NCI-H1417 treated with DMSO at 0.1 percent for 48 hours (cell line): ENCODE measurements at places on chromosomes 16 and 17.

- no peak for DNase-seq
Measured at GRCh38 chr17:39629494-39629880, 2.7 kb downstream of the PPP1R1B start.

- DNase-seq = no peak
Measured at GRCh38 chr16:23452221-23452571, 793 bp downstream of the COG7 start.

- DNase-seq = no peak
Measured at GRCh38 chr16:2713985-2714774, 5.8 kb downstream of the PRSS27 start.

DNA sequence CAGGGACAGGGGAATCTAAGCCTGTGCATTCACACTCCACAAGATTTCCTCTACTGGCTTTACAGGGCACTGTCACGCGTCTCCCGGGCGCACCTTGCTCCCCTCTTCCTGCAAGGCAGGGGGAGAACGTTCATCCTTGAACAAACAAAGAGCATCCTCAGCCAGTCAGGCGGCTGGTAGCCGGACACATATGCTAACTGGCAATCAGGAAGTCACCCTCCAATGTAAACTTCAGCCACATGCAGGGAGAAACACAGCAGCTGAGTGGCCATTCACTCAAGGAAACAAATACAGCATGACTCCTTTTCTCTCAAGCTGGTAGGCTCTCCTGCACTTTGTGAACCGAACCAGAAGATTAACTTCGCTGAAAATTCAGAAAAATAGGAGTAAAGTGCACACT, 10.8 kb upstream of the HSBP1 start:
- DNase-seq = no peak

DNA sequence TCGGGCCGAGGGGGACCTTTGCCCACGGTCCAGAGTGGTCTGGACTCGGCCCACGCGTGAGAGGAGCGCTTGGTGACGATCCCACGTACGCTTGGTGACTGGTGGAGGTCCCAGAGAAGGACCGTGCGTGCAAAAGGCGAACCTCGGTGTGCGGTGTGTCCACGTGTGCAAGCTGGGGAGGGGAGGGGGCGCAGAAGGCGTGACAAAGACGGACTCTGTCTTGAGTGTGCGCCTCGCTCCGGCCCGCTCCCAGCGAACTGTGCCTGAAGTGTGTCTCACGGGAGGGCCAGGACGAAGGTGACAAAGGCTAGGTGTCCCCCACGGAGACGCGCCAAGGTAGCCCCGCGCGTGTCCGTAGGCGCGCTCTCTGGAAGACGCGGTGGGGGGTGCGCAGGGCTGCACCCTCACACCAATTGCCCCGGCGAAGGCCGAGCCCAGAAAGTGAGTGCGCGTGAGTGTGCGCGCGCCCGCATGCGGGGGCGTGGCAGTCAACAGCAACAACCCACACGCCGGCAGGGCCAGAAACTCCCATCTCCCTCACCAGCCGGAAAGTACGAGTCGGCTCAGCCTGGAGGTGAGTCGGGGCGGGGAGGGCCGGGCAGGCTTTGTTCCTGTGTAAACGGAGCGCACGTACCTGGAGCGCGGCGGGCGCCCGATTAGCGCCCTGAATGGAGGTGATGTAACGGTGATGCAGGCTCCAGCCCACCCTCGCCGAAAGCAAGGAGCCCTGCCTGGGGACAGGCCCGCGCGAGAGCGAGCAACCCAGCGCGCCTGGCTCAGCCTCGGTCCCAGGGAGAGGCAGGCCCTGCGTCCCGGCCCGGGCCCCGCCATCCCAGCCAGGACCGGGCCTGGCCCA, at the start of gene GPRC5C:
Gene GPRC5C (plus strand): TSS at position 521 of the 856 bp plus-strand sequence. CDS start 7,689 bp downstream, outside the sequence.
- DNase-seq = no peak

DNA sequence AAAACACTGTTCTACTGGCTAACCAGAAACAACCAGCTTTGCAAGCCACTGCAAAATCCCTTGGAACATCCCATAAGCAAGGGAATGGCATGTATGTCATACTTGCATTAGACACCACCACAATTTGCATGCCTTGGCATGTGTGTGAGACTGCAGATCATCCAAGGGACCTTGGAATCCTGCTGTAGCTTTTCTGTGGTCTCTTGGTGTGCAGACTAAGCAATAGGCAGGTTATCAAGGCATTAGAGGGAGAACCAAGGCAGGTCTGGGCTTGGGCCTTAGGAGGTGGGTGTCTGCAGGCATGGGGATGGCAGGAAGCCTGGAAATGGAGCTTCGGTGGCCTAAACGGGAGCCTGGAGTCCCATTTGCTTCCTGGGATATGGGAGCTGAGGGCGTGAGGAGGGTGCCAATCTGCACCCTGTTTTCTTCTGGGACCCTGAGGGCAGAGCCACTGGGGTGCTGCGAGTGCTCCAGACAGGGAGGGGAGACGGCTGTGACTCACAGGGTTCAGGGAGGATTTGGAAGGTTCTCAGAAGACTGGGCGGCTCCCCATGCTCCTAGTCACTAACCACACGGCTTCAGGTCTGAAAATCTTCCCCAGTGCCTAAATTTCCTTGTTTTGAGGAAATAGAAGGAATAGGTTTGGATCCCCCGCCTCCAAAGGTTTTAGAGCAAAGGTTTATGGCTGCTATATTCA, 36.6 kb downstream of the FAM20A start:
- no peak for DNase-seq

GRCh38 chr17:15285466-15285865, 20.3 kb upstream of the PMP22 start:
- DNase-seq = no peak

DNA sequence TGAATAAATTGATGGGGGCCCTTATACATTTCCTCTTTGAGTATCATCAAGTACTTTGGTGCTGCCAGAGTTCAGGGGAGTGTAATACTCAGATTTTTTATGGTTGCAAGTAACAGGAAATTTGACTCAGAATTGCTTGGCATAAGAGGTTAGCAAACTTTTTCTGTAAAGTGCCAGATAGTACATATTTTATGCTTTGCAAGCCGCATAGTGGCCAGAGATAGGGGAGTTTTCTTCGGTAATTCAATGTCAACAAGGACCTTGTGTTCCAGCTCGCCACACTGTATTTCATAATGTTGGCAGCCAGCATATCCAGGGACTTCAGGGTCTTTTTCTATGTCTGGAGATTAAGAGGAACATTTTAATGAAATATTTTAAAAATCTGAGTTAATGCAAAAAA, 51.0 kb upstream of the MARCHF10 start:
- DNase-seq = no peak

DNA sequence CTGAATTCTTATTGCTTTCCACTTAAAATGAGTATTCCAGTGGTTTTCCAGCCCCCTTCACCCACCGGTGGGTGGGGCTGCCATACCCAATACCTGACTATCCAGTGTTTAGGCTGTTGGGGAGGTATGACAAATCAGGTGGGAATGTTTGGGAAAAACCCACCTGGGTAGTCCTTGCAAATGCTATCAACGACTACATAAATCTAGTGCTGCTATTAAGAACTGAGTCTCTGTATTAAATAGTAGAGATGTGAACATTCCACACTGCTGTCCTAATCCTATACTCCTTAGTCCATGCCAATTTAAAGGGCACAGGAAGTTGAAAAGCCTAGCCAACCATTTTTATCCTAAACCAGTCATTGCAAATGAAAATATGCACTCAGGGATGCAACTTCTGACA, 126.6 kb downstream of the AXIN2 start:
- no peak for DNase-seq

GRCh38 chr16:26129997-26130396, 438.2 kb downstream of the HS3ST4 start:
- DNase-seq = no peak

GRCh38 chr16:60510941-60511340, 1525.3 kb downstream of the CDH8 start:
- no peak for DNase-seq

GRCh38 chr17:74691151-74691550, 21.6 kb downstream of the CD300LF start:
- DNase-seq = no peak

GRCh38 chr17:49379926-49380325, 17.9 kb upstream of the ZNF652 start:
- DNase-seq = no peak

DNA sequence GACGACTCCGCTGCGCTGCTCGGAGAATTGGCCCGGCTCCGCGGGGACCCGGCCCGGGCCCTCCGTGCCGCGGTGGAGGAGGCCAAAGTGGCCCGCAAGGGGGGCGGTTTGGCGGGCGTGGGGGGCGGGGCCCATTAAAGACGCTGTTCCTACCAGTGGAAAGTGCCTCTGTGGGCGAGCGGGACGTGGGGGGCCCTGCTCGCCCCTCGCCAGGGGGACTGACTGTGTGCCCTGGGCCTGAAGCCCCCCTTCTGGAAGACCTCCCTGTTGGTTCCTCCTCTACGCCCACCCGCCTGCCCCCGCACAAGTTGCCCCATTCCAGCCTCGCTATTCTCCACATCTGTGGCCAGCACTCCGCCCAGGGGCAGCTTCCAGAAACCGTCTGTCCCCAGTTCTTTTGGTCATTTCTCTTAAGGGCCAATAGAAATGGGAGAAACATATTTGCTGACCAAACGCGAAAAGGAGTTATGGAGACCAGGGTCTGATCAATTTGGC, 1.9 kb upstream of the FGF11 start:
- DNase-seq = no peak

DNA sequence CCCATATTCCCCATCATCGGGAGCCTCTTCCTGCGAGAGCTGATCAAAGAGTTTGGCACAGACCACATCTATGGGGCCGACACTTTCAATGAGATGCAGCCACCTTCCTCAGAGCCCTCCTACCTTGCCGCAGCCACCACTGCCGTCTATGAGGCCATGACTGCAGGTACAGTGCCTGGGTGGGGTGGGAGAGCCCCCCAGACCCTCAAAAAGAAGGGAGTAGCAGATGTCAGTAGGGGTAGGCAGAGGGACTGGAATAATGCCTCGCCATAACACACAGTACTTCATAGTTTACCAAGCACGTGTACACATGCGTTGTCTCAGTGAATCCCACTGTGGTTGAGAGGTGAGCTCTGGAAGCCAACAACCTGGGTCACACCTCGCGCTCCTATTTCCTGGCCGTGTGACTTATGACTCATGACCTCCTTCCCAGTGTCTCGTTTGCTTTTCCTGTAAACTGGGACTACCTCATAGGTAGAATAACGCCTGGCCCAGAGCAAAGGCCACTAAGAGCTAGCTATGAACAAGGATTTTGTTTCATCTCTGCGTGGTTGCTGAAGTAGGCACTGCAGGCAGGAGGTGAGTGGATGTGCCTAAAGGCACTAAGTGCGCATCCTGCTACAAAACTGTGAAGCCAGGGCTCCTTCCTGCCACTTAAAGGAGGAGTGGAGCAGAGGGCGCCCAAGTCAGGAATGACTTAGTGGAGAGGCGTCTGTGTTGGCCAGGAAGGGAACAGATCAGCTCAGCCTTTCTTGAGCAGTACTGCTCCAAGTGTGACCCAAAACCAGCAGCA, 5.2 kb downstream of the NAGLU start:
- no peak for DNase-seq

- no peak for DNase-seq
Measured at GRCh38 chr16:55323637-55324271, at the start of gene IRX6. Gene IRX6, plus strand, starts transcription at chr16:55324203. Its CDS starts 889 bp downstream, at chr16:55325092.

- no peak for DNase-seq
Measured at GRCh38 chr16:82175627-82176026, 5.6 kb upstream of the MPHOSPH6 start.

GRCh38 chr17:81429821-81430551, 34.7 kb downstream of the BAHCC1 start:
- no peak for DNase-seq

- DNase-seq = no peak
Measured at GRCh38 chr17:40093580-40094201, 6.7 kb downstream of the NR1D1 start.

GRCh38 chr17:12545877-12546513, 119.7 kb upstream of the MYOCD start:
- DNase-seq = no peak

- no peak for DNase-seq
Measured at GRCh38 chr17:7476494-7476893, 2.9 kb downstream of the ZBTB4 start.

DNA sequence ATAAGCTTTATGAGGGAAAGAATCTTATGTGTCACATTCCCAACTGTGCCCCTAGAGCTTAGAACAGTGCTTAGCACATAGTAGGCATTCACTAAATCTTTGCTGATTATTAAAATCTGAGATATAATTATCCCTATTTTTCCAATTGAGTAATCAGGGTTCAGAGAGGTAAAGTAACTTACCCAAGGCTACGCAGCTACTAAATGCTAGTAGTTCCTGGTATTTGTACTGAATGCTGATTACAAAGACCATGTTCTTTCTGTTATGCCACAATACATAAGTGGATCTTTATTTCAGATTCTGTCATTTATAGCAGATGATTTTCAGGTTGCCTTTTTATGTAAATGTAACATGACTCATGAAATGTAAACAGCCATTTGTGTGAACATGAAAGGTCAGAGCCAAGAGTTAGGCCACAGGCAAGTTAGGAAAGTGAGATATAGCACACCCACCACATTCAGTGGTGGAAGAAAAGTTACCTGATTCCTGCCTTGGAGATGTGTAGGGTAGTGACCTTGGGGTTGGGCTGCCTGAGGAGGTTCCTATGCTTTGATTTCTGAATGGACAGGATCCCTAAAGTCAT, 77.2 kb downstream of the FTO start:
- DNase-seq = no peak

DNA sequence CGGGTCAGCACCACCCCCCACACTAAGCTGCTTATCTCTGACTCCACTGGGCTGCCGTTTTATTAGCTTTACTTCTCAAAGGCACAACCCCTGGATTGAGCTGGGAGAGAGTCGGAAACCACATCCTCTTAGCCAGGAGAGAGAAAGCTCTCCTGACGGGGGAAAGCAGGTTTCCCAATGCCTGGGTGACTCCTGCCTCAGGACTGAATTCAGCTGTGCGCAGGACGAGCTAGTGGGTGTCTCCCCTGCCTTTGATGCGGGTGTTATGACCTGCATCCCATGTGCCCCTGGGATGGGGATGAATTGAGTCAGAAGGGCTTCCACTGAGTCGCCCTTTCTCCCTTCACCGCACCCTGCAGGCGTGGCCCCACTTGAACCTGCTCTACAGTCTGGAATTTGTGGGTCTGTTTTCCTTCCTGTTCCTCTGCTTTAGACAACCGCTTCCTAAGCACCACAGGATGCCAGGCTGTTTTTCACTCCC, 819.2 kb upstream of the EEF2KMT start:
- DNase-seq = no peak

DNA sequence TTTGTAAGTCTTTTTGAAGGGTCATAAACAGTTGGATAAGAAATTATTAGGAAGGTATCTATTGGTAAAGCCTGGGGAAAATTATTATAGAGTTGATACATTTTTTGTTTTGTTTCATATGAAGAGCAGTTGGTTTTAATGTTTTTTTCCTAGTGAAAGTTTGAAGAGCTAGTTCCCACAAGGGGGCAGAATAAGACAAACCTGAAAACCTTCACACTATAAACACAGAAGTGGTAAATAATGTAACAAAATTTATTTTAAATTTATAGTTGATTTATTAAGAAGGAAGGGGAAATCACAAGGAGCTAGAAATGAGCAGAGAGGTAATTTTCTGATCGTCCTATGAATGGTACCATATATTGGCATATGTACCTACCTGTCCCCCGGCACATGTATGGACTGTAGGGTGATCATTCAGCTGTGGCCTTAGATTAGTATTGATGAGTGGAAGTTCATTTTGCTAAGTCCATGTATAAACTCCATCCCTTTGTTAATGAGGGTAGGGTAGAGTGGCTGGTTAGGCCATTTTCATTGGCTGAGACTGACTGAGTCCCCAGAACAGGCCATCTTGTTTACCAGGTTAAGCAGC, 116.3 kb downstream of the TANC2 start:
- no peak for DNase-seq
